ENCODE measurements at places on chromosomes 1 and 21.

GRCh38 chr1:232450615-232451014 is 179.3 kb downstream of the SIPA1L2 start:
- DNase-seq, result no peak

GRCh38 chr1:116560704-116561490 is 9.9 kb downstream of the CD58 start:
- DNase-seq, result no peak

GRCh38 chr1:15918962-15919715 is 56.8 kb downstream of the ZBTB17 start:
- no peak for DNase-seq

- peak; percentile 44 for DNase-seq
Observed at GRCh38 chr1:203672346-203672745, 45.7 kb downstream of the ATP2B4 start.

- DNase-seq, result no peak
Observed at GRCh38 chr1:240516069-240516468, 95.9 kb downstream of the GREM2 start.

GRCh38 chr1:147292631-147293251 is 50.3 kb downstream of the CHD1L start:
- no peak for DNase-seq
